ENCODE measurements at places on chromosomes 2 and 18. TPM values are rescaled to one million over a fixed set of nuclear protein-coding genes. Genes with fewer than 3 reads are reported as not detected.

The SP140 gene
- total RNA-seq = 46.8 TPM

The EPB41L3 gene
- total RNA-seq = 0.80 TPM

The PFN4 gene
- total RNA-seq = not detected

The VWA3B gene
- not detected for total RNA-seq

The NAT8 gene
- total RNA-seq = not detected

The SLC30A3 gene
- 0.14 TPM for total RNA-seq

The LYPD1 gene
- not detected for total RNA-seq

DNA sequence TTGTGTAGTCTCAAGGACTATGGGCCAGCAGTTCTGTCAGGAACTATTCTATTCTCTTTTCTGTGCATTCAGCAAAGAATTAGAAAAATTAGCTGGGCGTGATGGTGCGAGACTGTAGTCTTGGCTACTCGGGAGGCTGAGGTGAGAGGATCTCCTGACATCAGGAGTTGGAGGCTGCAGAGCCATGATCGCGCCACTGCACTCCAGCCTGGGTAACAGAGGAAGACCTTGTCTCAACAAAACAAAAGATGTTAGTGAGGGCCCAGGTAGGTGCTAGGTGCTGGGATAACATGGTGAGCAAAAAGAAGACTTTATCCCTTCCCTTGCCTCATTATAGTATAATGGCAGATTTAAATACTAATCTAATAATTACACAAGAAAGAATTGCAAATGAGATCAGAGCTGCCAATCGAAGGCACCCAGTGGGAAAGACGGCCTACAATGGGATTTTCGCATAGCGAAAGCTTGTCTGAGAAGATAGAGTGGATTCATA, 447 bp upstream of the MRPL19 start:
- no peak for DNase-seq

- DNase-seq = no peak
Measured at GRCh38 chr2:125850541-125850940, 805.4 kb upstream of the GYPC start.

DNA sequence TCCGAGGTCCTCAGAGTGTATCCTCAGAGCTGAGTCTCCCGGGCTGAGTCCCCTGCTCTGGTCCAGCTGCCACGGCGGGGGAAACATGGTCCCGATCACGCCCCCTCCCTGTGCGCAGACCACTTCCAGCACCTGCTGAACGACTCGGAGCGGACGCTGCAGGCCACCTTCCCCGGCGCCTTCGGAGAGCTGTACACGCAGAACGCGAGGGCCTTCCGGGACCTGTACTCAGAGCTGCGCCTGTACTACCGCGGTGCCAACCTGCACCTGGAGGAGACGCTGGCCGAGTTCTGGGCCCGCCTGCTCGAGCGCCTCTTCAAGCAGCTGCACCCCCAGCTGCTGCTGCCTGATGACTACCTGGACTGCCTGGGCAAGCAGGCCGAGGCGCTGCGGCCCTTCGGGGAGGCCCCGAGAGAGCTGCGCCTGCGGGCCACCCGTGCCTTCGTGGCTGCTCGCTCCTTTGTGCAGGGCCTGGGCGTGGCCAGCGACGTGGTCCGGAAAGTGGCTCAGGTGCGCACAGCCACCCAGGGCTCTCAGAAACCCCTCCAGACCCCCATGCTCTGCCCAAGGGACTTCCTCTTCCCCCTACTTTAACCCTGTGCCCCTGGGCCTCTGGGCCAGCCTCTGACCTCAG, 26.7 kb downstream of the GPC1 start:
- DNase-seq = no peak

DNA sequence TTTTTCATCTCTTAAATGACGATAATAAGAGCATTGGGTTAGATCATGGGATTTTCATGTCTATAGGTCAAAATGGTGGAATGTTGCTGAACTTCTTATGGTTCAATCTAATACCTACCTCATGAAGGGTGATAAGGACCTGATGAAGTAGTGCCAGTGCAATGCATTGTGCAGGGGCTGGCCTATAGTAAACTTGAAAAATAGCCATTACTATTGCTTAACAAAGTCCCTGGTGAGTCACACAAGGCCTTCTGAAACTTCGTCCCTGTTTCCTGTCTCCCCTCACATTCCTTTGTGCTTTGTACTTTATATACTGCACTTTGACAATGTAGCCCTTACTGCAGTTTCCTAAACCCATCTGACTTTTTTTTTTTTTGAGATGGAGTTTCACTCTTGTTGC, 515.9 kb downstream of the SLC4A3 start:
- DNase-seq = no peak

- DNase-seq = no peak
Measured at GRCh38 chr2:98388601-98389250, 42.5 kb downstream of the CNGA3 start.

DNA sequence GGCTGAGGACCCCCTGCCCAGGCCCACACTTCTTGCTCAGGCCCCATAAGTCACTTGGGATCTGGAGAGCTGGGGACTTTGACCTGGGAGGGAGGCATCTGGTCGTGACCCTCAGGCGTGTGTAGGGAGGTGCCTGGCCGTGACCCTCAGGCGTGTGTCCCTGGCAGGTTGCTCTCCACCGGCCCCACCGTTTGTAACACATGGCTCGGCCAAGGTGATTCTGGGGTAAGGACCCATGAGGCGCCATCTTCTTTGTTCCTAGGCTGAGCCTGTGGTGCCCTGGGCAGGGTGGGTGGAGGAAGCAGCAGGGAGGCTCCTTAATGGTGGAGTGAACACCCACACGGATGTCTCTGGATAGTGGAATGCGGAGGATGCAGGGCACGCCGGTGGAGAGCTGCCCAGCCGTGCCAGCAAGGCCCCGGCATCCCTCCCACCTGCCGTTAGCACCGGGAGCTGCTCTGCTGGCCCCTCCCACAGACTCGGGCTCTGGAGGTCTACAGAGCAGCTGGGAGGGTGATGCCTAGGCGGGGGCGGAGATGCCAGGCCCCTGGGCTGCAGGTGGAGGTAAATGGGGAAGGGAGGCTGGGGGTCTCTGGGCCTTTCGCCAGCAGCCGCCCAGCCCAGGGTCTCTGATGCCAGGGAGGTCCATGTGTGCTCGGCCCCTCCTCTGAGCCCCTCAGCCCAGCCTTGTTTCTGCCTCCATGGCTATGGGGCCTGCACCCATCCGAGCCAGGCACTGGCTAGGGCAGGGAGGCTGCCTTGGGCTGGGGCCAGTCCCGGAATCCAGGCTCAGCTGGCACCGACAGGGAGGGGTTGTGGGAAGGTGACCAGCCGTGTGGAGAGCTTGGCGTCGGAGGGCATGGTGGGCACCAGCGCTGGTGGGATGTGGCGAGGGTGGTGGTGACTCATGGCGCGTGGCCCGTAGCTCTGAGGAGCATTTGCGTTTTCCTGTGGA, 1.1 kb upstream of the GAL3ST2 start:
- DNase-seq = no peak

DNA sequence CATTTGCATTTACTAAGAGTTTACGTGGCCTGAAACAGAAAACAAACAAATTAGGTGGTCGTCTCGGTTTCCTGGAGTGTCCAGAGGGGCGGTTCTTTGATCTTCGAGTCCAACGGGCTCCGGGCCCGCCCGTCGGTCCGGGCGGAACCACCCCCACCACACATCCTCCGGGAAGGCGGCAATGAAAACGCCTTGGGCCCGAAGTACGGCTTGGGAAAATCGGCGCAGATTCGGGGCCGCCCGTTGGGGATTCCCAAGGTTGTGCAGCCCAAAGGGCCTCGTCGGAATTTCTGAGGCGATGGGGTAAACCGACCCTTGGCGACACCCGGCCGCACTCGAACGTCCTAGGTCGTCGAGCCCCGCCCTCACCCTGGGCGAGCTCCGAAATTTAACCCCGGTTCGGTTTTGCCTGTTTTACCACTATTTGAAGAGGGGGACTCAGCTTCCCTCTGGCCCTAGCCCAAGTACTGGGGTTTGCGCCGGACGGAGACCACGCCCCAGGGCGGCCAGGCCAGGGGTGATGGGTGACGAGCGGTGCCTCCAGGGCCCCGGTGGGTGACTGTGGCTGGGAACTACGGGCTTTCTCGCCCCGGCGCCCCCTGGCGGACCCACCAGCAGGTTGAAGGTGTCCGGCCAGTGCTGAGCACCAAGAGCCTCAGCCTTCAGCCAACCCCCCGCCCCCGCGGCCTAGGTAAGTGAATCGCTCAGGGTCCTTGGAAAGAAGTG, 1.9 kb upstream of the CFAP53 start:
- peak; percentile 85 for DNase-seq

GRCh38 chr2:7191932-7192331, 274.7 kb downstream of the RNF144A start:
- DNase-seq = no peak

- no peak for DNase-seq
Measured at GRCh38 chr18:23998820-23999219, 15.7 kb upstream of the TTC39C start.

- no peak for DNase-seq
Measured at GRCh38 chr2:140892436-140892835, 1238.4 kb downstream of the LRP1B start.
